NCI-H1048 (cell line): ENCODE measurements at places on chromosomes 11 and 22.

GRCh38 chr11:35587972-35588371 is 30.3 kb upstream of the FJX1 start:
- DNase-seq: no peak

DNA sequence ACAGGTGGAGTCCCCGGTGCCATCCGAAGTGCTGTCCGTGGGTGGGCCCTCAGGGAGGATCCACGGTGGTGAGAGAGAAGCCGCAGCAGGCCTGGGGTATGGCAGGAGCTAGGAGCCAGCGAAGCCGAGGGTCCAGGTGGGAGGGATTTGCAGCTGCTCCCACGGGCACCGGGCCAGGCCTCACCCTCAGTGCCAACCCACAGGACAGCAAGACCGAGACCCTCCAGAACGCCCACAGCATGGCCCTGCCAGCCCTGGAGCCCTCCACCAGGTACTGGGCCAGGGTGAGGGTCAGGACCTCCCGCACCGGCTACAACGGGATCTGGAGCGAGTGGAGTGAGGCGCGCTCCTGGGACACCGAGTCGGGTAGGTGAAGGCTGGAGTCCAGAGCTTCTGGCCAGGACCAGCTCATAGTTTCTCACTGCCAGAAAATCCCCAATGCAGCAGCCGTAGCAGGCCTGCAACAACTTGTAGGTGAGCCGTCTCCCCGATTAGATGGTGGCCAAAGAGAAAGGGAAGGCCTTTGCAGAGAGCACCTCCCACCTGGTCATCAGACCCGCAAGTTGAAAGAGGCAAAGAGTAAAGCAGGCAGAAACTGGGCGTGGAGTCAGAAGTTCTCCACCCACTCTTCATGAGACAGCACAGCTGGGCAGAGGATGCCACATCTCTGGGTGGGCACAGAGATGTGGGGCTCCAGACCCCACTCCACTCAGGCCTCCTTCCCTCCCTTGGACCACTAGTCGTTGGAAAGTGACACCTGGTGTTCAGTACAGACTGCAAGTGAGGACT is 20.4 kb downstream of the CSF2RB start:
- DNase-seq: no peak

DNA sequence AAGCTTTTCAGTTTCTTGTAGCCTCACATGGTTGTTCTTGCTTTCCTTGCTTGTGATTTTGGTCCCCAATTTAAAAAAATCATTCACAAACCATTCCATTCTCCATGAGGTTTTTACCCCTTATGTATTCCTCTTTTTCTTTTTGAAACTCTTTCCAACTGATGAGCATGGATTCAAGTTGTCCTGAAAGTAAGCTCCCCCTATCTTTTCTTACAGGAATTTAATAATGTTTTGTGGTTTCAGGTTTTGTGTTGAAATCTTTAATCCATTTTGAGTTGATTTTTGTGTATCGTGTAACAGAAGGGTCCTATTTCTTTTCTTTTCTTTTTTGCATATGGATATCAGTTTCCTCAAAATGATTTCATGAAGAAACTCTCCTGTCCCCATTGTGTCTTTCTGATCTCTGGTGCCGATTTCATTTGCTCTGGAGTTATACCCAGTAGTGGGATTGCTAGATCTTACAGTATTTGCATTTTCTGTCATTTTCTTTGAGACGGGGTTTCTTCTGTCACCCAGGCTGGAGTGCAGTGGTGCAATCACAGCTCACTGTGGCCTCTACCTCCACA is 58.5 kb downstream of the LRRC74B start:
- no peak for DNase-seq

DNA sequence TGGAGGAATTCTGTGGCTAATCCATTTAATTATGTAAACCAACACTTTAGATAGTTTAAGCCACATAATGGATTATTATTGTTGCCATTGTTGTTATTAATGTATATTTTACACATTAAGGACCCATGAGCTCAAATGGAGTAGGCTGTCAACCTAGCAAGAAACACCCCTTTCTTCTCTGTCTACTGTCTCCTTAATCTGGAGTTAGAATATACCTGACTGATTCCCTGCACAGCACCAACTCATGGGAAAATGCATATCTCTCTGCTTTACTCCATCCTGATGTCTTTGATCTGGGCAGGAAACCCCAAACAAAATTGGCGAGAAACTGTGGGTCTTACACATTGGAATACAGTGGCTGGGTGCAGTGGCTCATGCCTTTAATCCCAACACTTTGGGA is 24.0 kb upstream of the ME3 start:
- no peak for DNase-seq

DNA sequence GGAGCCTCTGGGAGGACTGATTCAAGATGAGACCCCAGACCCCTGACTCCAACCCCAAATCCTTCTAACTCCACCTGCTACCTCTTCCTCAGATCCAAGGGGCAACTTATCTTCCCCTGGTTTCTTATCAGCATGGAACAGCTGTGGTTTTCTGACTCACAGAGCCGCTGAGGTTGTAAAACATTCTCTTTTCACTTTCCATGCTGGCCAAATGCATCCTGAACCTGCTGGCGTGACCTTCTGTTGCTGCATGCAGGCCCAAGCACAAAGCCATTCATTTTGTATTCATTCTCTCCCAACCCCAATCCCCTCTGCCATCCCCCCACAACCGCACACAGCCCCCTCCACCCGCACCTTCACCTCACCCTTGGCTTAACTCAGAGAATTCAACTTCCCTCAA is 70.3 kb downstream of the SEZ6L start:
- no peak for DNase-seq

DNA sequence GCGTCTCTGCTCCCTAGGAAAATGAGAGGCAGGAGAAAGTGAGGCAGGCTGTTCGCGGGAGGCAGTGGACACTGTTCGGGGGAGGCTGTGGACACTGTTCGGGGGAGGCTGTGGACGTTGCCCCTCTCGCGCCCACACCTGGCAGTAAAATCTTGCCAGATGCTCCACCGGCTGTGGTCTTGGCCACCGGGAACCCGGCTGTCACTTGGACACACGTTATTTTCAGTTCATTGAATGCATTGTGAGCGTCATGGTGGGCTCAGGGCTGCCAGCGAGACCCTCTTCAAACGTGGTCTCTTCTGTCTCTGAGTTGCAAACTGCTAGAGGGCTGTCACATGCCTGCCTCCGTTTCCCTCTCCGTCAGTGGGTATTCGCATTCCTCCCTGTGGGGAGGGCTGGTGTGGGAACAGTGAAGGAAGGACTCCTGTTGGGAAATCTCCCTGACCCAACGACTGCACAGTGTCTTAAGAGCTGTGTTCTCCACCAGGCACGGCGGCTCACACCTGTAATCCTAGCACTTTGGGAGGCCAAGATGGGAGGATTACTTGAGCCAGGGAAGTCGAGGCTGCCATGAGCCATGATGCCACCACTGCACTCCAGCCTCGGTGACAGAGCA is 1.4 kb downstream of the PRR5 start:
- DNase-seq: no peak

- no peak for DNase-seq
Observed at GRCh38 chr11:32435942-32436750, 807 bp upstream of the WT1 start.

DNA sequence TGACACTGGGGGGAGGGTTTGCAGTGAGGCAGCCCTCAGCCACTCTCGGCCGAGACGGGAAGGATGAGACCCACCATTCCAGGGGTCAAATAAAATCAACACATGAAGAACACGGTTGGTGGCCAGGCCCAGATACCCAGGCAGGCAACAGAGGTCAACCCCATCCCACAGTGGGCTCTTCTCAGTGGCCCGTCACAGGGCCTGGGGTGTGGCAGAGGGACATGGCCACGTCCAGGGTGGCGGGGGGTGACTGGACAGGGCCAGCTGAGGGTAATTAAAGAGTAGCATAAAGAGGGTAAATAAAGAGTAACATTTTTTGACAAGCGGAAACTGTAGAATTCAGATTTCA is 188.4 kb downstream of the ARHGAP42 start:
- no peak for DNase-seq

DNA sequence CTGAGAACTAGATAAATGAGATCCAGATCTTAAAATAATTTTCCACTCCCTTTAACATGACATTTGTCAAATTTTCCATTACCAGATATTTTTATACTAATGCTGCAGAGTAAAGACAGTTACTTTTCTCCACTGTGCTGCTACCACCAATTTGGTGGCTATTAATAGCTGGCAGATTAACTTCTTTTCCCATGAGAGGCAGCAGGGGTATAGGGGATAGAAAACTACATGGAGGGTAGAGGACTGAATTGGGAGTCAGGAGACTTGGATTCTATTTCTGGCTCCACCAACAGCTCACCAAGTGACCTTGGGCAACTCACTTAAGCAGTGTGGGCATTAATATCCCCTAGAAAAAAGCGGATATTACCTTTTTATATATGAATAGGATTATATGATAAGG is 69.2 kb downstream of the KIF18A start:
- no peak for DNase-seq

DNA sequence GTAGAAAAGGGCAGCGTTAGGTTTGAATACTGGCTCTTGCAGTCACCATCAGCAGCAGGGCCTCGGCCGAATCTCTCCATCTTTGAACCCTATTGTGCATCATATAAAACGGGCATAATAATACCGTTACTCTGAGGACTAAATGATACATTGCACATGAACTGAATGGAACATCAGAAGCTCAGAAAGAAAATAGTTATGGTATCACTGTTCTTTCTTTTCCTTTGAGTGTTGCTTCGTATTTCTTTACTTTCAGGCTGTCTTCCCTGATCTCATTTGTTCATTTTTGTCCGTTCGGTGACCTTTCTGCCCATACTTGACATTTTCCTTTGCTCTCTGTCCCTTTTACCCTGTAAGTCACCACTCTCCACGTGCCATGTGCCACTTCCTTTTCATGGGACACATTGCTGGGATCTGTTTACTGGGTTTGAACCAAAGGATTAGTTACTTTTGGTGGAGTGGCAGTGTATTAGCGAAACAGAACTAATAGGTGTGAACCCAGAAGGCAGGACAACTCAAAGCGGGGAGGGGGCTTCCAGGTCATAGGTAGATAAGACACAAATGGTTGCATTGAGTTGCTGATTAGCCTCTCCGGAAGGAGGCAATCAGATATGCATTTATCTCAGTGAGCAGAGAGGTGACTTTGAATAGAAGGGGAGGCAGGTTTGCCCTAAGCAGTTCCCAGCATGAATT is 717 bp upstream of the ZNF202 start:
- DNase-seq: no peak

DNA sequence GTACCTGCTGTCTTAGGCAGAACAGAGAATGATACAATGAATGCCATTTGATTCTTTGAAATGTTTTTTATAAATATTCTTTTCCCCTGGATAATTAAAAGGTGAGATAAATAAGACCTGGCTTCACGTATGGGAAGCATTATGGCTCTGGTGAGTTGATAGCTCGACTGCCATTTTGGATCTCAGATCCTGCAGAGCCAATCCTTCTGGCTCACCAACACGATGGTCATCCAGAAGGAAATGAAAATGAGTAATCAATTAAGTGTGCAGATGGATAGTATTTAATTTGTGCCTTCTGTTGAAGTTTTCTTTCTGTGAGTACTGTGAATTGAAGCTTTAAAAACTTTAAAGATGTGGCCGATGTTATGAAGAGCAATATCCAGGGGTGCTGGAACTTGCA is 2.7 kb downstream of the TNRC6B start:
- no peak for DNase-seq

DNA sequence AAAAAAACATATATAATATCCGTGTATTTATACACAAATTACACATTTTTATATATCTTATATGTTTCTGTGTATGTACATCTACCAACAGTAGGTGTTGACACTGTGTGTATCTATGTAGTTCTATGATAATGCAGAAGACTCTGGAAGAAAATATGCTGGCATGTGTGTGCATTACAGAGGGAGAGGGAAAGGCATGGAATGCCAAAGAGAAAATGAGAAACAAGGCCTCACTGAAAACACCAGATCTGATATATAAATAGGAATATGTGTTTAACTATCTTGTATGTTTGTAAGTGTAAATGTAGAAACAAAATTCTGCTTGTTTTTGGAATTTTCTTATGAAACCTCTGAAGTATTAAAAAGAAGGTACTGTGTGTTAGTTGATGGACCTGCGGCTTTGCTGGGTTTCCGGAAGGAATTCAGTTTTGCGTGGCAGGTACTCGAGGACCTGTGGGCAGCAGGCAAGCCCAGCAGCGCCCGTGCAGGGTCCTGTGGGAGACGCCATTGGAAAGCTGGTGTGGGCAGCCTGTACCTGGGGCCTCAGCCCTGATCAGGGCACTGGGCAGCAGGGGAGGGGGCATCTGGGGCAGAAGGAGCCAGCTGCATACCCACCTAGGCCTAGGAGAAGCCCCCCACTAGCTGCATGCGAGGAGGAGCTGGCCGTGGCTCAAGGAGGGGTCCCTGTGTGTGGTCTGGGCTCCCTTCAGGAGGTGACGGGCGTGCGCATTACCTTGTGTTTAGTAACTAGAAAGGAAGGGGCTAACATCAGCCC is 7.6 kb upstream of the TRMU start:
- no peak for DNase-seq

DNA sequence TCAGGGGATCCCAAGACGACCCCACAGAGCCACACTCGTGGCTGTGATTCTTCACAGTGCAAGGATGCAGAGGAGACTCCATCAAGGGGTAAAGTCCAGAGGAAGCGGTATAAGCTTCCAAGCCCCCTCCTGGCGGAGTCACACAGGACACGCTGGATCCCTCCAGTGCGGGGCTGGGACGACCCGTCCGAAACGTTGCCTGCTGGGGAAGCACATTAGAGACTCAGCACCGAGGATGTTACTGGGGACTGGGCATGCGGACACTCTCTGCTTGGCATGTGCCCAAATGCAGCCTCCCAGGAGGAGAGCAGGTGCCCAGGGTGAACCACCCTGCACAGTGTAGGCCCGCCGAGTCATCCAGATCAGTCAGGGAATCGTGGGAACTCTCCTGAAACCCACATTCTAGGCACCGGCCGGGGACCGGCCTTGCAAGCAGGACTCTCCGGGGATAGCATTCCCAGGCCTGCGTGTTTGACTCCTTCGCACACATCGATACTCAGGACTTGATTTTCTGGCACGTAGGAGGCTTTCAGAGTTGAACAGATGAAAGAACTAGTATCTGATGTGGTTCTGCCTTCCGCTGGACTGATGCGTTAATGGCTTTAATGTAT is 229.8 kb downstream of the TBC1D22A start:
- no peak for DNase-seq

GRCh38 chr11:69486056-69486772 is 4.8 kb downstream of the LINC01488 start:
- DNase-seq: no peak

GRCh38 chr11:69122630-69123431 is 32.9 kb upstream of the SMIM38 start:
- DNase-seq: no peak

- DNase-seq: no peak
Observed at GRCh38 chr11:104352036-104352435, 188.1 kb upstream of the PDGFD start.

- no peak for DNase-seq
Observed at GRCh38 chr22:19571207-19571795, 47.1 kb upstream of the CLDN5 start.

GRCh38 chr11:65502555-65503367 is 3.9 kb downstream of the MALAT1 start:
- DNase-seq: no peak
